ENCODE measurements at places on chromosomes 5 and 9.

GRCh38 chr5:143554918-143555477 lies 151.5 kb upstream of the NR3C1 start:
- no peak for DNase-seq

DNA sequence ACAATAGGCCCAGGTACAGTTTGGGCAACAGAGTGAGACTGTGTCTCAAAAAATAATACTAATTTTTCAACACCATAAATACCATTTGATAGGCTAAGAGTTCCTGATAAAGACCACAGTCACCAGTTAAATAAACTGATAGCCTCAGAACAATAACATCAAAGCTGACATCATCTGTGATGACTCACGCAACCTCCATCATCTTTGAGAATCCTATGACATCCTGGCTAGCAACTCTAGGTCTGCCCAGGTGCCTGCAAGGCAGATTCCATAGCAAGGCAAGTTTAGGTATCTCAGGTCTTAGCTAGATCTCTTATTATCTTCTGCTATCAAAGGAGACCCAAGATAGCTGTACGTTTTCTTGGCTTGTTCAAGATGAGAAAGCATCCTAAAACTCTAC lies 30.5 kb upstream of the UBAP2 start:
- no peak for DNase-seq

GRCh38 chr5:3251784-3252183 lies 343.8 kb upstream of the IRX1 start:
- DNase-seq = no peak

DNA sequence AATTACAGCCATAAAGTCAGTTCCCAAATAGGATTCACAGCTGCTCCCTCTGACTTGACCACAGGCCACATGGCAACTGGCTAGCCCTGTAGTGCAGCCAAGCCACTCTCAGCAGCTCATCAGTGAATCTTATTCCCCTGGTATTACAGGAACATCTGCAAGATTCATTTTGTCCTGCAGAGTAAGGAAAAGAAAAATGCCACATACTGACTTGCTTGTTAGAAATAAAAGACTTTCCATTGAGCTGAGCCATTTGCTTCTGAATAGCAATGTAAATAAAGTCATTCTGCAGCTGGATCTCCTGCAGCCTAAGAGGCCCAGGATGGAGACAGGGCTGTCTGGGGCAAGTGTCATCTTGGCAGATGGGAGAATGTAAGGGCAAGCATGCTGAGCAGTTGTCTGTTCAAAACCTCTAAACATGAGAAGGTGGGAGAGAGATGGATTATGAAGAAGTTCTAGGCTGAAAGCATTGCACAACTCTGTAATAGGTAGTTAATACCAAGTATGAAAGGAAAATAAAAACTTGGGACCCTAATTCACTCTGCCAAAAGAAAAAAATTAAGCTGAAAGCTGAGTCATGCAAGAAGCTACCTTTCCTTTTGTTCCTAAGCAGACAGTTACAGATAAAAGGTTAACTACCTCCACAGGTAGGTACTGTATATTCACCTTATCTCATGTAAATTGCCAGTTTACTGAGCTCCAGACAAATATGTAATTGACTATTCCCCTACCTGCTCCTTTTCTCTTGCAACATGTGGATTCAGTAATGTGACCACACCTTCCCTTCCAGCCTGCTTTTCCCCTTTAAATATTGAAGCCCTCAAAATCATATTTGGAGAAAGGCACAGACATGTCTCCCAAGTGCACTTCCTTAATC lies 244.4 kb upstream of the RAI14 start:
- DNase-seq = no peak

- no peak for DNase-seq
These were observed 349.7 kb downstream of the ARRDC3 start for GRCh38 chr5:91033370-91033769.

DNA sequence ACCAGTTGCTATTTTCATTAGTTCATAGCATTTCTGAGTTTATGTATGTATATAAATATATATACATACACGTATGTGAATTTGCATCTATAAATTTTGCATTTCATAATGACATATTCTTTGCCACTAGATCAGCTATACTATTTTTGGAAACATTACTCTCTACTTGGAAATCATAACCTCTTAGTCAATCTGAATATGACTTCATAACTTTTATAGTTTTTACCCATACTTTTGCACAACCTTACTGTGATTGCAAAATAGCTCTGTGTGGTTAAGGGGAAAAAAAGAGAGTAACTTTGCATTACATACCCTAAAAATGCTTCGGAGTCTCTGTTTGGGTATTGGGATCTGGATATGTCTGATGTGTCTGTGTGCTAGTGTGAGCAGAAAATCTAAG lies 44.9 kb upstream of the ADAMTSL1 start:
- no peak for DNase-seq

DNA sequence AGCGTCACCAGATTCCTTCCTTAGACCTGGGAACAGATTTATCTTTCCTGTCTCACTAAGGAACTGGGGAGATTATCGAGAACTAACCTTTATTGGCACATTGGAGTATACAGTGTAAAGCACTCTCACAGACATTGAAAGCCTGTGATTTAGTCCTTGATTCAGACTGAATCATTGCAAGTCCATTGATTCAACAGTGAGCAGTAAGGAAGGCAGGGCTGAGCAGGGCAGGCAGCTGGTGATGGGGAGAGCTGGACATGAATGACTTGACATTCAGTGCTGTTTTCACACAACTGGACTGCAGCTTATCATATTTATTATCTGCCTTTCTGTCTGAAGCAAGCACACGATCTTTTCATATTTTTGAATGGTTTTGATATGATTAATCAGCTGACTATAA lies 16.2 kb downstream of the ISOC1 start:
- no peak for DNase-seq

GRCh38 chr9:14907360-14907685 lies 2.9 kb downstream of the FREM1 start:
- no peak for DNase-seq

DNA sequence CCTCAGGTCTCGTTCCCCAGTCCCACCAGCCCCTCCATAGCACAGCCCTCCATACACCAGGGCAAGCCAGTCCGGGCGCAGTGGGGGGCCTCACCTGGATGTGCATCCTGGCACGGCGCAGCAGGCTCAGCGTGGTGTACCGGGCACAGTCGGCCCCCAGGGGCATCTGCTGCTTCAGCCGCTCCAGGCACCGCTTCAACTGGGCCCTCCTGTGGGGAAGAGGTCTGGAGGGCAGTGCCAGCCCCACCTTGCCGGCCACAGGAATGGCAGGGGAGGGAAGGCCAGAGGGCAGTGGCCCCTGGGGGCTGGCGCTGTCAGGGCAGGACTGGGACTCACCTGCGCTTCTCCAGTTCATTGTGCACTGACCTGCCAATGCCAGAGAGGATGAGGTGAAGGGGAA lies 1.4 kb downstream of the MXD3 start:
- DNase-seq = no peak

DNA sequence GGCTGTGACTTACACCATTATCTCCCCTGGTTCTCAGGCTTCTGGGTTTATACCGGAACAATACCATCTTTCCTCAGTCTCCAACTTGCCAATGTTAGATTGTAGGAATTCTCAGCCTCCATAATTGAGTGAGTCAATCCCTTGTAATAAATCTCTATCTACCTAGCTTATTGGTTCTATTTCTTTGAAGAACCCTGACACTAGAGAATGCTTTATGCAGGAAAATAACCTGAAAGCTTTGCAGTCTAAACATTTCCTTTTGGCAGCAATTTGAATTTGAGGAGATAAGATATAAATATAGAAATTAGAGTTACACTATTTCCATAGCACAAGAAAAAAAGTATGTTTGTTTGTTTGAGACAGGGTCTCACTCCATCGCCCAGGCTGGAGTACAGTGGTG lies 278.1 kb upstream of the CDH18 start:
- no peak for DNase-seq

DNA sequence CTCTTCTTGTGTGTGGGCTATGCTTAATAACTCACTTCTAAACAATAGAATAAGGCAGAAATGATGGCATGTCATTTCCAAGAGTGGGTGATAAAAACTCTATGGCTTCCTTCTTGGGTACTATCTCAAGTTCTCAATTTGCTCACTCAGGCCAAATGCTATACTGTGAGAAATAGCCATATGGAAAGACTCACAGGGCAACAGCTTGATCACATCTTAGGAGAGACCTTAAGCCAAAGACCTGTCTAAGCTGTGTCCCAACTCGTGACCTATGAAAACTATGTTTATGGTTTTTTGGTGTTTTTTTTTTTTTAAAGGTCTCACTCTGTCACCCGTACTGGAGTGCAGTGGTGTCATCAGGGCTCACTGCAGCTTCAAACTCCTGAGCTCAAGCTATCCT lies 2.1 kb upstream of the UIMC1 start:
- DNase-seq = no peak

- DNase-seq = no peak
These were observed 21.7 kb downstream of the TARS1 start for GRCh38 chr5:33462456-33462855.

DNA sequence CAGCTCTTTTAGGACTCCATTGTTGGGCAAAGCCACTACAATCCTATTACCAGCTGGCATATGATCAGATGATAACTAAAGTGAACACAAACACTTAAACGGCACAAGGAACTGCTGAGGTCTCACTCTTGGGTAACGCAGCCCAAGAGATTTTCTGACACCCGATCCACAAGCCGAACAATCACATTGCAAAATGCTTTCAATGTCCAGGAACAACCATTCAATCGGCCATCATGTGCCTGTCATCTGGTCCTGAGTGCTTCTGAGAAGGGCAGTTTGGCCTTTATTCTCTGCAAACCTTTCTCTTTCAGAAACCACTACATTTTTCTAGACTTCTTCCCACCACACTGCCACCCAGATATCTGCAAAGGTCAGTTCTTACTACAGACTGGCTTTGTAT lies 283.1 kb downstream of the GLIS3 start:
- no peak for DNase-seq

- no peak for DNase-seq
These were observed 21.6 kb upstream of the MELK start for GRCh38 chr9:36551129-36551528.

DNA sequence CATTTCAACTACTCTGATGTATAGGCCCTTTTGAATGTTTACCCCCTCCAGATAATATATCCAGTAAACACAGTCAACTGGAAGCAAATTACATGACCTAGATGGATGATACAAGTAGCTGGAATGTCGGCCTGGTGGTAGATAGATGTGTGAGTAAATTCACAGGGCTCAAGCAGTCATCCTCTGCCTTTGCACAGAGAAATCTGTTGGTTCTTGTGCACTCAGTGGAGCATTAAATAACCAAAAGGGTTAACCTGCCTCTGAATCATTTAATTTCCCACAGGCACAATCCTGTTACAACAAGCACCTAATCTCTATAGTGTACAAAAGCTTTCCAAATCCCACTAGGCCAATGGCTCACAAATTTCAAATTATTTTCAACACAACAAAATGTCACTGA lies 668.3 kb downstream of the DNAH5 start:
- DNase-seq = no peak

DNA sequence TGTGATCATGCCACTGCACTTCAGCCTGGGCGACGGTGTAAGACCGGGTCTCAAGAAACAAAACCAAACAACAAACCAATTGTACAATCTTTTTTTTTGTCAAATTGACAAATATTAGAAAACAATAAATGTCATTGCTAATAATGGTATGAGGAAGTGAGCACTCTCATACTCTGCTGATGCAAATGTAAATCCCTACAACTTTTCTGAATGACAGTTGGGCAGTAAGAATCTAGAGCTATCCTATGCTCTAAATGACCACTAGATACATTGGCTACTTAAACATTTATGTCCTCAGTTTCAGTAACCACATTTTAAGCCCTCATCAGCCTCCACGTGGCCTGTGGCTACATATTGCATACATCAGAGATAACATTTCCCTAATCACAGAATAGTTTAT lies 256.2 kb downstream of the FER start:
- DNase-seq = no peak

DNA sequence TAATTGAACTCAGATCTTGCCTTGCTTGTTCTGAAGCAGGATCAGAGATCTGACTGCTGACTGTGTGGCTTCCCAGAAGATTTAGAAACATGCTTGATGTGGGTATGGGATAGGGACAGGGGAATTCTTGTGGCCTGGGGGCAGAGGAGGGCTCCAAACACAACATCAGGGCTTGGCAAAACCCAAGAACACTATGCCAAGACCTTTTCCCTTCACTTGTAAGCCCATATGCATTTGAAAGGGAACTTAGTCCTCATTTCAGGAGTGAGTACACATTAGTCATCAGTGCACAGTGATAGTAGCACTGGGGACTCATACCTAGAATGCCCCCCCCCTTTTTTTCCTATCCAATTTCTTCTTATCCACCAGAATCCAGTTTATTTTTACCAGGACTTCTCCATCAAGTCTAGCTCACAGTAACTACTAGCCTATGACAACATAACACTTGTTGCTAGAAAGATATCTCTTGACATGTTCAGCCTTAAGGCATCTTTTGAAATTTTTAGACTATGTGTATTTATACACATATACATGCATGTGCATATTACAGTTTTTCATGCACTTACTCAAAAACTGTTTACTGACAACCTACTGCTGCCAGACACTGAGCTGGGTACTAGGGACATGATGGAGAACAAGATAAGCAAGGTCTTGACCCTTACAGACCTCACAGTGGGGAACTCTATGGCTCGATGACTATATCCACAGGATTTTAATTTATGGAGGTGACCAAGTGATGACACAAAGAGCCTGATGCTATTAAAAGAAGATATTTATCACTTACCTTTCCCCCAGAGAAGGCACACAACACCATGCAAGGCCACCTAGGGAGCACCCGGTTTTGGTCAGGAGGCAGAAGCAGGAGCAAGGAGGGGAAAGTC lies 158.3 kb upstream of the MAP3K1 start:
- DNase-seq = no peak

- no peak for DNase-seq
These were observed 44.7 kb upstream of the CRHBP start for GRCh38 chr5:76908166-76908565.

Measured in bone marrow (tissue), 2 donors.